Caki2 (cell line): ENCODE measurements at places on chromosomes 16 and 17. TPM values are rescaled to one million over a fixed set of nuclear protein-coding genes. Genes with fewer than 3 reads are reported as not detected.

DNA sequence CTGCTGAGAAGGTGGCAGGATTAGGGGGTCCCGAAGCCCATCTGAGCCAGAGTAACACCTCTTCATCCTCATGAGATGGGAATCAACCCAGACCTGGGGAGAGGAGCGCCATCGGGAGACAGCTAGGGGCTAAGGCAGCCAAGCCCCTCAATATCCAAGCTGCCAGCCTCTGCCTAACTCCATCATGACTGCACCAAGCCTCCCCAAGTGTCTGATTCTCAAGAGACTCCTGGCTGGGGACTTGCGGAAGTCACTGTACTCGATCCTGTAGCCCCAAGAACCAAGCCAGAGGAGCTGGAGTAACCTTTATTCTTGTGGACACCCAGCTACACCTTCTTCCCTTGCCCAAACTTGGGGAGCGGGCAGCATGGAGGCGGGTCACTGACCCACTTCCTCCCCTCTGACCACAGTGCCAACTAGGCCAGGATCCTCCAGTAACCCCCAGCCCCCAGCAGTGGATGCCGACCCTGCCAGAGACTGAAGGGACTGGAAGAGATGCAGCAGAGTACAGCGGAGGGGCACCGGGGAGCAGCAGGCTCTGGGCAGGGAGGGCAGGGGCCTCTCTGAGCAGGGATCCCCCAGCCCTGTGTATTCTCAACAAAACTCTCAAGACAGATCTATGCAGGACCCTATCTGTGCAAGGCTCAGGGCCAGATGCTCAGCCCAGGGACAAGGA lies 13.3 kb downstream of the HDAC5 start:
- DNase-seq: no peak

GRCh38 chr17:45260204-45260783 lies 1.6 kb downstream of the SPATA32 start:
- DNase-seq: no peak

- DNase-seq: no peak
Observed at GRCh38 chr16:15808071-15808470, 48.8 kb downstream of the MYH11 start.

- no peak for DNase-seq
Observed at GRCh38 chr16:566475-567372, at the start of gene NHLRC4. Gene NHLRC4 (plus strand): TSS chr16:567005. CDS start chr16:568048, 1,043 bp downstream.

DNA sequence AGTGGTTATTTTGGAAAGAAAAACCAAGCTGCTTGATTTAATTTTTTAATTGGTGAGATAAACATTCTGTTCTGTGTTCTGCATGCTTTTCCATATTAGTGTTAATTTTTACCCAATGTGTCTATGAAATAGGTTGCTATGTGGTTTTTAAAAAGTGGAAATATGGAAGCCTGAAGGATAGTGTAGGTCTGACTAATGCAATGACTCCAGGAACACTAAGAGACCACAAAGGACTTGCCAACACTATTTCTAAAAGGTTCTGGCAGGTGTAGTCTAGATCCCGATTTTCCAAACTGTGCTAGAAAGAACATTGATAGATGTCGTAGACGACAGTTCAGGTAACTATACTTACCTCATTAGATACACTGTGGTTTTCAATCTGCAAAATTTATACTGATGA lies 877.4 kb upstream of the GOT2 start:
- no peak for DNase-seq

DNA sequence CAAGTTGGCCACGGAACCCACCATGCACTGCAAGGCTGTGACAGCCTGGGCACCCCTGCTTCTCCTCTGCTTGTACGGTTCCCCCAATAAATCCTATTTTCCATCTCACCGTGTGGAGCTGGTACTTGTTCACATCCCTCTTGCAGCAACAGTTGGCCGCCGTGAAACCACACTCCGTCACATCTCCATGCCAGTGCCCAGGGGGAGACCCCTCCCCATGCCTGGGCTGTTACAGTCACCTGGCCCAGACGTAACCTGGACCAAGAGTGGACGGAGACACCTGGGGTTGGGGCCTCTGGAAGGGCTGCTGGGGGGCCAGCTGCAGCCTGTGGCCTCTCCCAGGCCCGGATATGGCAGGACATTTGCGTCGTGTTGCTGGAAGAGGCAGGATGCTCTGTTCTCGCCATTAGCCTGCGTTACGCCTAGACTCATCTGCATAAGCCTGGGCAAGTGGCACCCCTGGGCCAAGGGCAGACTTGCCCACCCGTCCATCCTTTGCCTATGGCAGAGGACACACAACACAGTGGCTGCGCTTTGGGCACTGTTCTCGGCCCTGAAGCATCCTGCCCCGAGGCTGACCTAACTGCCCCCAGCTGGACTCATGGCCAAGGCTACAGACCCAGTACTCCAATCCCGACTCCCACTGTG lies 14.2 kb upstream of the KREMEN2 start:
- DNase-seq: no peak

DNA sequence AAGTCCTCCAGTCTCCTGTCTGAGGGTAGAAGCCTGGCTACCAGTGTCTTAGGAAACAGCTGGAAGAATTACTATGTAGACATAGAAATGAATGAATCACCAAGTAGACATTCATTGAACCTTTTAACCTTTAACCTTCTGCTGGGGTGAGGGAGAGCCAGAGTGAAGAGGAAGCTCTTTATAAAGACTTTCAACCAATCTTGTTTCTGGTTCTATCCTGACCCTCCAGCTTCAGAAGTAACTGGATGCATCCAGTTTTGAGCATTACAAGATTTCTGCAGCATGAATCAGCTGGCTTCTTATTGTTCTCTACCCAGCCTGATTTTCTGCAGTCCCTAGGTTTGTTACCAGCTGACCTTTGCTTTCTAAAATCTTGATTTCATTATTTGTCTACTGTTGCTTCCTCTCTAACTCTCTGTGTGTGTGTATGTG lies 8.5 kb downstream of the TEKT1 start:
- DNase-seq: peak; percentile 13

DNA sequence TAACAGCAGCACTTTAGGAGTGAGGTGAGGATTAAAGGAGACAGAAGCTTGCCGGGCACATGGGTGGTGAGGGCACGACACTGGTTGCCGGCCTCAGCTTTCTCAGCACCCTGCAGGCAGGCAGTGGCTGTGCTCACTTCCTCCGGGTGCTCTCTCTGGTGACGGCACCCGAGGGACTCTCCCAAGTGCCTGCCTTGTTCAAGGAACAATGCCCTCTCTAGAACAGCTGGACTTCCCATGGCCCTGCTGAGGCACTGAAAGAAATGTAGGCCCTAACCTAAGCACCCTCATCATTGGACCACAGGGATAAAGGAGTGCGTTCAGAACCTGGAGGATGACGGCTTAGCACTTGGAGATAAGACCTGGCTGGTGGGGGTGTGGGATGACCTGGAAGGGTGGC lies 72.7 kb downstream of the N4BP1 start:
- DNase-seq: no peak

DNA sequence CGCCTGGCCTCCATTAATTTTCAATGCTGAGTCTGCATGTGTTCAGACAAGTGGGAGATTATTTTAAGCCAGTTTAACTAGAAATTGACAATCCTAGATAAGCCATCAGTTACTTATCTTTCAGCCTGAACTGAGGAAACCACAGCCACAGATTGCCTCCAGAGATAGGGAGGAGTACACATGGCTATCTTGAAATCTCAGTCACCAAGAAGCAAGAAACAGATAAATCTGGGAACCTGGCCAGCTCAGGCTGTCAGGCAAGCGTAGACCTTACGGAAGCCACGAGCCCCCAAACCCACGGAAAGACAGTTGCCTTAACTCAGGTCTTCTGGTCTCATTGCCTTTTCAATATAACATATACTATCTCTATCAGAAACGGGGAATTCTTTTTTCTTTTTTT lies 2.0 kb upstream of the GLG1 start:
- no peak for DNase-seq

- no peak for DNase-seq
Observed at GRCh38 chr16:87342978-87343752, 26.0 kb upstream of the C16orf95 start.

GRCh38 chr16:81524382-81524781 lies 79.8 kb downstream of the CMIP start:
- no peak for DNase-seq

DNA sequence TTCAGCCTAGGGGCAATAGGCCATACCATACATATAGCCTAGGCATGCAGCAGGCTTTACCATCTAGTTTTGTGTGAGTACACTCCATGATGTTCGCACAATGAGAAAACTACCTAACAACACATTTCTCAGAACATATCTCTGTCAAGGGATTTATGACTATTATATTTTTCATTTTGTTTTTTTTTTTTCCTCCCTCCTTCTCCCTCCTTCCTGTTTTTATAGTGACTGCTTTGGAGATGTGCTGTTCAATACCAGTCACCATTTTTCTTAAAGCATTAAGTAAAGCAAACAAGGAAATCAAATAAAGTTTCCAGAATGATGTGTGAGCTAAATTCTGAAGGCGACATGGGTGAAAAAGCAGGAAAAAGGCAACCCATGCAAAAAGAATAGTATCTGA lies 194.6 kb downstream of the STX8 start:
- no peak for DNase-seq

DNA sequence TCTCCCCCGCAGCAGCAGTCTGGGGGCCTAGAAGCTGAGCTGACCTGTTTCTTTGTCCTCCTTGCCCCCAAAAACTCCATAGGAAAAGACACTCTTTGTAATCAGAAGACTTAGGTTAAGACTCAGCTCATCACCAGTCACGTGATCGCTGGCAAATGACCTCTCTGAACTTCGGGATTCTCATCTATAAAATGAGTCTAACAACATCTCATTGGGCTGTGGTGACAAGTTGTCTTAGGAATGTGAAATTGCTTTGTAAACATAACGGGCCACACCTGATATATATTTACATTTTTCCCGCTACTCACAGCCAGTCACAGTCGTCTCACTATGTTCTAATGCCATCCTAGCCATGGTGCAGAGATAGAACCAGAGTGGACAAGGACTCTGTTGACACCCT lies 86.0 kb upstream of the LHX1 start:
- peak; percentile 79 for DNase-seq

- DNase-seq: no peak
Observed at GRCh38 chr16:11145819-11146211, 110.2 kb downstream of the SOCS1 start.

GRCh38 chr17:72952220-72952619 lies 140.3 kb downstream of the SLC39A11 start:
- DNase-seq: no peak

DNA sequence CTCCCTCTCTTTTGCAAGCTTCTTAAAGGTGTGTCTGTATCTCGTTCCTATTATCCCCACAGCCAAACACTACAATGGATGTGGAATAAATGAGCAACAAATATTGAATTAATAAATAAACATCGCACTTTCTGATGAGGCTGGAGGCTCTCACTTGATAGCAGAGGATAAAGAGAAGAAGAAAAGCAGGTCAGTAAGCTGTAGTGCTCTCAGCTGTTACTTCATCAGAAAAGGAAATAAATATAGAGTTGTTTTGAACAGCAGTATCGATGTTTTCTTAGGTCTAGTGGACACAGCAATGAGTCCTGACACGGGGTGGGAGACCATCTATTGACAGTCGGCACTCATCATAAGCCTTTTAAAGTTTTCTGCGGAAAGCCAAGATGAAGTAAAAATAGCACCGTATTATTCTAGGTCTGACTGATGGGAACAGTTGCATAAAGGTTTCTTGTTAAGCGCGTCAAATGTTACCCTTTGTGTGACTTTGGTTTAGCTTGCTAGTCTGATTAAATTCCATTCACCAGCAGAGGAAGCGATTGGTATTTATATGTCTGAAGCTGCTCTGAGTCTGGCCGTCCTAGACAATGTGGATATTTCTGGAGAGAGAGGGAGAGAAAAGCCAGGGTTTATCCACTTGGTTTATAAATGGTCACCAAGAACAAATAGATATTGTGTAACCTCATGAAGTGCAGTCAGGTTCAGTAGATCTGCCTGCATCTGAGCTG lies 646.1 kb downstream of the CDH11 start:
- DNase-seq: no peak

DNA sequence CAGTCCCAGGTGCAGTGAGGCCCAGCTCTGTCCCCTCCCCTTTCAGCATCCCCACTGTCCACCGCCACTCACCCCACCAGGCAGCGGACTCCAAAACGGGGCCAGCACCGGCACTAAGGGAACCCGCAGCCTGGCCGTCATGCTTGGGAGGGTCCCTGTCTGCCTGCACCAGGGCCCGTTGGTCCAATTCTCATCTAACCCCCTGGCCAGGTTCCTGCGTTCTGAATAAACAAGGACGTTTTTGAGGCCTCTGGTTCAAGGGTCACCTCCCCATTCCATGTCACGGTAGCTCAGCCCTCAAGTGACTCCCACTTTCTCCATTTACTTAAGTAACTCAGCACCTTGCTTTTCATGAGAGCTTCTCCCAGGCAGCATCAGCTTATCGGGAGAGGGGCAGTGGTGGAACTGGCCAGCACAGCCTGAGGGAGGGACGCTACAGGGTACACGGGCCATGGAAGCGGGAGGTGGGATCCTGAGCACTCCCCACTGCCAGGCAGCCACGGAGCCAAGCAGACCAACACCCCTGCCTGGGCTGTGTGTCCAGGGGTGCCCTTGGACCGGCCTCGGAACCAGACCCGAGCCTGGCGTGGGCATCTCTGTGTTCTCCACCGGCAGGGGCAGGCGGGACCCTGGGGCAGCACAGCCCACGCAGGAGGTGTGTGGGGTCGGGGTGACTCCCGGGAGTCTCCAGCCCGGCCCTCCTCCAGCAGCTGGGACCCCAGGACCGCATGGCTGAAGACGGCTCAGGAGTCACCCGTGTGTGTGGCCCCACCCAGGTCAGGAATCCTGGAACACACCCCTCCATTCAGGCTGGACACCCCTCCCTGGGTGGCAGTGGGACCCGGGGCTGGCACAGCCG lies 74.9 kb upstream of the GNG13 start:
- DNase-seq: no peak

DNA sequence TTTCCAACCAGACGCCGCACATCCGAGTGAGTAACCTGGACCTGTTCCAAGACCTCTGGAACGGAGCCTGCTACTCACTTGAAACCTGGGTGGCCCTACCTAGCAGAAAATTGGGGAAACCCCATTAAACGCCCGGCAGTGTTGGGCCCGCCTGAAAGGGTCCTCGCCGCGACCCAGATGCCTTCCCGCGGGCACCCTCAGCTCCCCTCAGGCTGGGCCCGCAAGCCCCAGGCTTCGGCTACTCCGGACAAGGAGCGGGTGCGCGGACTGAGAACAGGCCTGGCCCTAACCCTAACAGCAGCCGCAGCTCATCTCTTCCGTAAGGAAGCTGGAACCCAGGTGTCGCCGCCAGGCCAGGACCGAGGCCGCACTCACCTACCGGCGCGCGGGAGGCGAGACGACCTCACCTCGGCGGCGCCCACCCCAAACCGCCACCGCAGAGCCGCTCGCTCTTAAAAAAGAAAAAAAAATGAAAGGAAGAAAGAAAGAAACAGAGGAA lies 344 bp downstream of the PSME3IP1 start:
- DNase-seq: peak; percentile 50

GRCh38 chr16:4762205-4762604 lies 4.8 kb downstream of the ZNF500 start:
- DNase-seq: no peak

- no peak for DNase-seq
Observed at GRCh38 chr16:12757546-12757945, 46.1 kb downstream of the CPPED1 start.

GRCh38 chr17:32520104-32520701 lies 33.4 kb downstream of the CDK5R1 start:
- DNase-seq: peak; percentile 12

- peak; percentile 82 for DNase-seq
Observed at GRCh38 chr17:72338847-72339790, 218.3 kb downstream of the SOX9 start.

GRCh38 chr17:55162556-55162946 lies 102.2 kb upstream of the HLF start:
- DNase-seq: no peak

Gene CRHR1
- total RNA-seq: 5.1 and 10.9 TPM in 2 replicates

Gene PEX12
- total RNA-seq: 5.6 and 10.5 TPM in 2 replicates

Gene CTRB2
- not detected in 2 replicates for total RNA-seq

Gene OTOA
- total RNA-seq: not detected in 2 replicates

Gene PLCG2
- 3.9 and 23.4 TPM in 2 replicates for total RNA-seq

Gene PDILT
- total RNA-seq: not detected in 2 replicates

Gene SNAI3
- total RNA-seq: 0.88 TPM in 1 of 2 replicates, not detected in the other

Gene CCL23
- not detected in 2 replicates for total RNA-seq
